Activated T-helper 1 cell treated with Interleukin-2 at 50 U/mL for 16 hours (primary cell): ENCODE measurements at places on chromosomes 5 and 9.

DNA sequence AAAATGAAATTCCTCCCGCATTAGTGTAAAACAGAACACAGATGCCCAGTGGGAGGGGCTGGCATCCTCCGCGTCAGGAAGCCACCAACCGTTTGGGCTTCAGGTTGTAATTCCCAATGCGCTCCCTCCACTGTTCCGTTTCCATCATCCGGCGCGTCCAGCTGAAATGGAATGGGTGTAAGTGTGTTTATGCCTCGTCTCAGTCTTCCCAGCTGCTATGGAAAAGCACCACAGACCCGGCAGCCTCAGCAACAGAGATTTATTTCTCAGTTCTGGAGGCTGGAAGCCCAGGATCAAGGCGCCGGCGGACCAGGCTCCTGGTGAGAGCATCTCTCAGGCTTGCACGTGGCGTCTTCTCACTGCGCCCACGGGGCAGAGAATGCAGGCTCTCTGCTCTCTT lies 20.4 kb downstream of the KCNT1 start:
- no peak for DNase-seq

DNA sequence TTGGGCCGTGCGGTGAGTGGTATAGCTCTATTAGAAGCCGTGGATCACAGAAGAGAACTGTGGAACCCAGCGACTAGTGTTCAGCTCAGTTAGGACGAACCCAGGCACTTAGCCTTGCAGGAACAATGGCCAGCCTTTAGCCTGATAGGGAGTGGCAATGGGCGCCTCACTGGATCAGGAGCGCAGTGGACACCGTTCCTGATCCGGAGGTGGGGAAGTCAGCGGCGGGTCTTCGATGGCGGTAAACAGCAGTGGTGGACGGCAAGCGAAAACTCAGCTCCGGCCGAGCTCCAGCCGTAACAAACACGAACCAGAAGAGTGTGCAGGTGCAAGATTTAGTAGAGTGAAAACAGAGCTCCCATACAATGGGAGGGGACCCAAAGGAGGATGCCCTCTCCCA lies 340.0 kb downstream of the TLE4 start:
- no peak for DNase-seq

DNA sequence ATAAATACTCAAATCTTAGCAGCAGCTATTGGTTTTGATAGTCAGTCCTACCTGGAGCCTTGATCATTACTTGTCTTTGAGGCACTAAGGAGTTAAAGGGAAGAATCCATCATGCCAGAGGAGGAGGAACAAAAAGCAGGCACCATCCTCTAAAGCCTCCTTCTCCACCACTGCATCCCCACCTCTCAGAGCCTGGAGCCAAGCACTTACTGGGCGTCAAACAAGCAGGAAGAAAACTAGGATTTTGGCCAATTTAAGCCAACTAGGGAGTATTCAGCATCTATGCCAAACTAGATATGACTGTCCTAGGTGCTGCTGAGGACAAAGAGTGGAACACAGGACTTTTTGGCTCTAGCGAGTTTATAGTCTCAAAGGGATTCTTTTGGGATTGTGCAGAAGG lies 152.5 kb downstream of the PPP2R2B start:
- no peak for DNase-seq

GRCh38 chr5:141783005-141783946 lies 94.9 kb downstream of the PCDH1 start:
- no peak for DNase-seq

DNA sequence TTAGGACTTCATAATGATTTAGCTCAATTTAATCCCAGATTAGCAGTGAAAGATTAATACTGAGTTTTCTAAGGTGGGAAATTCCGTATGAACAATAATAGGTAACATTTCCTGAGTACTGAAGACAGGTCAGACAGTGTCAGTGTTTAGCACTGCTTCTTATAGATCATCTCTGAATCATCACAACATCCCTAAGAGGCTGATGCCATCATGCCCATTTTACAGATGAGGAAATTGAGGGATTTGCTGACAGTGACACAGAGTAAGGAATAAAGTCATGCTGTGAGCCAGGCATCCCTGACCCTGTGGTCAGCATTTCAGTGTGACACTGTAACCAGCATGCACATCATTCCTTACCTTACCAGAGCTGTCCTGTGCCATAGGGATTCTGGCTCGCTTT lies 44.5 kb downstream of the DAPK1 start:
- DNase-seq, result no peak

- no peak for DNase-seq
Observed at GRCh38 chr5:5957737-5958136, 420.6 kb downstream of the MED10 start.

GRCh38 chr9:99377790-99378775 lies 156.0 kb downstream of the SEC61B start:
- no peak for DNase-seq

DNA sequence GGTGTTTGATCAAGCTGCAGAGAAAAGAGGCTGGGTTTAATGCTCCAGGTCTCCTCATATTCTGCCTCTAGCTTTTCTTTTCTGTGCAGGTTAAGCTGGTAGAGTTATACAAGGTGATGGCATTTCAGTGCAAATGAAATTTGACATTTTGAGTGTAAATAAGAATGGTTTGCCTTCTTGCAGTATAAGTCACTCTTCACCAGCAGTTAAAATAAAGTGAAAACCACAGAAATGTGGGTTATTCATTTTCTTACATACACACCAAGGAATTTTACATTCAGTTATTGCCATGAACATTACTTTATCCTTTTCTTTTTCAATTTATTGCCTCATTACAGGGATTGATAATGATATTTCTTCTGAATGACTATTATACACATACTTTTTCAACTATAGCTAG lies 337.5 kb upstream of the PCSK5 start:
- no peak for DNase-seq

GRCh38 chr9:100167915-100168654 lies 69.0 kb downstream of the INVS start:
- DNase-seq, result no peak

DNA sequence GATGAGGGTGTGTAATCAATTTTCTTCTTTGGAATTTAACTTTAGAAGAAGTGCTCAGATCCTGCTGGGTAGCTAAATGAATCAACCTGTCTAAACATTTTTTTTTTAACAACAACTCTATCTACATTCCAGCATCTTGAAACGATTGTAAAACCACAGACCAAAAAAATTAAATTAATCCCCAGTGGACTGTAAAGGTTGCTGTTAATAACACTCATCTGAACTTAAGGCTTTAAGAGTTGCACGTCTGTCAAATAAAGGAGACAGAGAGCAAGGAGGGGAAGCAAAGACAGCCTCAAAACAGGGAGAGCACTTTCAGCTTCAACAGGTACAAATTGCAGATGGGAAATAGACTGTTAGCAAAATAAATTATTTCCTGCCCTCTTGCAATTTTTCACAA lies 548.5 kb downstream of the DTWD2 start:
- DNase-seq, result no peak

DNA sequence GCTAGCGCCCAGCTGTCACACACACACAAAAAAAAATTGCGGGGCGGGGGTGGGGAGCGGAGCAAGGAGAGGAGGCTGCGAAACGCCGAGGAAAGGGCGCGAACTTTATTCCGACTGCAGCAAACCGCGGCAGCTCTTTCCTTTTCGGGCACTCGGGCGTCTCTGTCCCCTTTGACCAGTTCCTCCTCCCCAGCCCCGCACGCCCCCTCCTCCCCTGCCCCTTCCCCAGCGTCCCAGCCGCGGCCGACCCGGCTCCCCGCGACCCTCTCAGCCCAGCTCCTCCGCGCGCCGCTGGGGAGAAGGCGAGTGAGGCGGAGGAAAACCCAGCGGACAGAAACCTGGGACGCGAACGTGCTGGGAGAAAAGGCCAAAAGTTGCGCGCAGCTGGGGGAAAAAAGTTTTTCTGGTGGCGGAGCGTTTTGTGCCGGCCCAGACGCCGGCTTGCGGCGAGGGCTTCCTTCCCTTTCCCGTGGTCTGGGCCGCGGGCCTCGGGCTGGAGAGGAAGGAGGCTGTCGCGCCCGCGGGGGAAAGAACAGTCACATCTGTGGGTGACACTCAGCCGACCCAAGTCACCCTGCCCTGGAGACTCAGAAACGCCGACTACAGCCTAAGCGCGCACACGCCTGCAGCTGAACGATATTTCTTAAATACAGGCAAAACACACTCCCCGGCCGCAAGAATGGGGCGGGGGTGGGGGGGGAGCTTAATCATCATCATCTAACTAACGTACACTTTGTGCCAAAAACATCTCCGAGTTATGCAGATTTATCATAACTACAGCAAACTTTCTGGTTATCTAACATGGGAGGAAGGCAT lies 1.1 kb upstream of the BNC2 start:
- DNase-seq, result no peak

DNA sequence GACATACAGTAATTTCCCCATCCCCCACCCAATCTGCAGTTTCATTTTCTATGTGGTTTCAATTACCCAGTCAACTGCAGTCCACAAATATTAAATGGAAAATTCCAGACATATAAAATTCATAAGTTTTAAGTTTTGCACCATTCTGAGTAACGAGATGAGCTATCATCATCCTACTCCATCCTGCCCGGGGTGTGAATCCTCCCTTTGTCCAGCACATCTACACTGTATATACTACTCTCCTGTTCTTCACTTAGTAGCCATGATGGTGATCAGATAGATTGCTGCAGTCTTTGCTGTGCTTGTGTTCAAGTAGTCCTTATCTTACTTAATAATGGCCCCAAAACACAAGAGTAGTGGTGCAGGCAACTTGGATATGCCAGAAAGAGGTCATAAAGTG lies 11.3 kb downstream of the OXCT1 start:
- DNase-seq, result no peak

DNA sequence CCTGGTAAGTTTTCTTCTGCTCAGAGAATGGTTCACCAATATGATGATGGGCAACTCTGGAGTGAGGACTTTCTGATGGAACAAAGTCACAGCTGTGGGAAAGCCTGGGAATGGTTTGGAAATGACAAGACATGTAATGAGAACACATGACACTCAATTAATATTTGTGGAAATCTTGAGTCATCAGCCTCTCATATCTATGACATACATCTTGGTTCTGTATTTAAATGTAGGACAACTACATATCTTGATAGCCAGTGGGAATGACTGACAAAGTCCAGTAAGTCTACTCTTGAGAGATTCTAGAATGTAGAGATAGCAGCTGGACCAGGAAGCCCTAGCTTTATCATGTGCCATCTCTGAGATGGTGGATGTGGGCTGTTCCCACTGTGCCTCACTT lies 85.5 kb downstream of the PALM2AKAP2 start:
- no peak for DNase-seq

GRCh38 chr5:80712919-80713318 lies 58.1 kb upstream of the DHFR start:
- DNase-seq, result no peak
